ENCODE measurements at places on chromosomes 2 and 18.

DNA sequence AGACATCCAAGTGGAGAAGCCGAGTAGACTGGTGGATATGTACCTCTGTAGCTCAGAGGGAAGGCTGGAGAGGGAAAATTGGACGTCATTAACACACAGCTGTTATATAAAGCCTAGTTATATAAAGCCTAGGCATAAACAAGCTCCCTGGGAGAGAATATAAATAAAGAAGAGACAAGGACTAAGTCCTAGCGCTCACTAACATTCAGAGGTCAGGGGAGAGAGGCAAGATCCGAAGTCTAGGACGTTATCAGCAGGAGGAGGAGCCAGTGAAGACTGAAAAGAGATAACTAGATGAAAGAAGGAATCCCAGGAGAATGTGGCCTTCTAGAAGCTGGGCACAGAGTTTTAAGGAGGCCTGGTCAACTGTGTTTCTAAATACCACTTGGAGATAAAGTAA is 55.3 kb downstream of the NOL10 start:
- DNase-seq = no peak

DNA sequence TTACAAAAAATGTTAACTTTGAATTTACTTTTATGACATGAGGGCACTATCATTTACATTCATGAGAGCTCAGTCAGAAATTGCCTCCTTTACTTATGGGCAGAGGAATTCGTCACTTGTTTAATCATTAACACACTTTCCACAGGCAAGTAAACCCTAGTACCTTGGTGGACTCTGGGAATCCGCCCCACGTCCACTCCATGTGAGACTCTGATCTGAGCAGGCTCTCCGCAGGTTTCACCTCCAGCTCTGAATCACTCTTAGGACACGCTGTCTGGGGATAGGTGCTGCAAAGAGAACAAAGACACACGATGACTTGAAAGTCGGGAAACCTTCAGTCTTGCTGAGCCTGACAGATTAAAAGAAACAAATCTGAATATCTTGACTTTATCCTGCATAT is 73.6 kb downstream of the LPIN2 start:
- no peak for DNase-seq

DNA sequence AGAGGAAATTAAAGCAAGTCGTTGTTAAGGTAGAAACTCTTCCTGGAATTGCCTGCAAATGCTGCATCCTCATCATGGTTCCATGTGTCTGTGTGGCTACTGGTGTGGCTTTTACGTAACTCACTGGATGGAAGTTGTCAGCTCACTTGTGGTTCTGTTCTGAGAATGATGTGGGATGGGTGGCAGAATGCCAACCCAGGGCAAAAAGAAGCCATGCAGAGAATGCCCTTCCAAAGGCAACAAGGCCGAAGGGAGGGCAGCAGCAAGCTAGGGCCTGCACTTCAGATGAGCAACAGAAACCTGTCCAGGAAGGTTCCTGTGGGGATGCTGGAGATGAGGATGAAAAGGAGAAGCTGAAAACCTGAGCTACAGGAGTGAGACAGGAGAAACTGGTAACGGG is 10.4 kb upstream of the NAPG start:
- DNase-seq = no peak

DNA sequence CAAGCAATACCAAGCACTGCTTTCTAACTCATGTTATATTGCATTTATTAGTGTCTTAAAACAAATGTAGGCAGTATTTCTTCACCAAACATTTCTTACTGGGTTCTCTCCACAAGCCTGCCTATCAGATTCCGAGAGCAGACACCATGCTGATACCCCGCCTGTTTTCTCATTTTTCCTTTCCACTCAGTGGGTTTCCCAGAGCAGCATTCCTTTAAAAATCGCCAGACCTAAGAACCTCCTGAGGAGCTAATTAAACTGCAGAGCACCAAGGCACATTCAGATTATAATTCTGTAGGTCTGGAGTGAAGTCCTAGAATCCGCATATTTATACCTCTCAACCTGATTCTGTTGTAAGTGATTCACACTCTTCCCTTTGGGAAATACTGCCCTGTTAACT is 405.6 kb downstream of the TNS1 start:
- no peak for DNase-seq

DNA sequence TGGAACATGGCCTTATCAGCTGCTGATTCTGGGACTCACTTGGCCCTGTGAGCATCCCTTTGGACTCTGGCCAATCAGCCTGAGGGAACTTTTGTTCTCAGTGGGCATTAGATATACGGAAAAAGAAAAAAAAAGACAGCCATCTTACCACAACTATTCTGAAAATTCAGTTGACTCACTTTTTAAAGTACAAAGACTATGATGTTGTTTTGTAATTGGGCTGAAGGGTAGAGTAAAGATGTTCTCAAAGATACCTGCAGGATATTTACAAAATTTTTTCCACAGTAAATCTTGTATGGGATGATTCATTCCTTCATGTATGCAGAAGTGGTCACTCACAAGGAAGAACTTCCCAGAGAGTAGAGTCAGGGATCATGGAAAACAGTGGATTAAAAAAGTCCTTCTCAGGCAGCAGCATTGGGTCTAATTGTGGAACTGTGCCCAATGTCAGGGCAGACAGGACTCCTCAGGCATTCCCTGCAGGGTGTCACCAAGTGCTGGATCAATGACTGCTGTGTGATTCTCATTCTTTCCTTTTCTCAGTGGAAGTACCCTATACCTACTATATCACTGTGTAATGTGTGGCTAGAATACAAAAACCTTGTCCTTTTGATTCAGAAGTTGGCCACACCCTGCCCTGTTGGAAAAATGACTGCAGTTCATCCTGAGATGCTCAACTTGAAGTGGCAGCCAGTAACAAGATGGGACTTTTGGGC is 35.4 kb downstream of the SULT1C4 start:
- DNase-seq = no peak

DNA sequence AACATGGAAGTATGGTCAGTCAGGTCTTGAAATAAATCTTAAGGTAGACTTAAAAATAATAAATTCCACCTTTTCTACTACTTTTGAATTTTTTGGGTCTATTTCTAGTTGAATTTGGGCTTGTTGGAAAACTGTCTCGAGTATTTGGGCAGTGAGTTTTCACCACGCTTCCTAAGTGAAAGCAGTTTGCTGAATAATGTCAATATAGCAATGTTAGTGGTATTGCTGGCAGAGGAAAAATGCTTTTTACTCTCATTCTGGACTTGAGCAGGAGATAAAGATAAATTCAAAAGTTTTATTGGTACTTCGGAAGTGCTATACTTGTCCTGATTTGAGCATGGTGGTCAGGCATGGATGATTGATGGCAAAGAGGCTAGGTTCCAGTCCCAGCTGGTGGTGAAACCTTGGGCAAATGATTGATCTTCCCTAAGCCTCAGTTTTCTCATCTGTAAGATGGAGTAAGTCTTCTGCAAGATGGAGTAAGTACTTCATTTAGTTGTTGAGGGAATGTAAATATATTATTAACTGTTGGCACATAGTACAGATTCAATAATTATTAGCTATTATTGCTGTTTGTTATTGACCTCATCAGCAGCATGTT is 503.5 kb upstream of the ZEB2 start:
- DNase-seq = no peak

DNA sequence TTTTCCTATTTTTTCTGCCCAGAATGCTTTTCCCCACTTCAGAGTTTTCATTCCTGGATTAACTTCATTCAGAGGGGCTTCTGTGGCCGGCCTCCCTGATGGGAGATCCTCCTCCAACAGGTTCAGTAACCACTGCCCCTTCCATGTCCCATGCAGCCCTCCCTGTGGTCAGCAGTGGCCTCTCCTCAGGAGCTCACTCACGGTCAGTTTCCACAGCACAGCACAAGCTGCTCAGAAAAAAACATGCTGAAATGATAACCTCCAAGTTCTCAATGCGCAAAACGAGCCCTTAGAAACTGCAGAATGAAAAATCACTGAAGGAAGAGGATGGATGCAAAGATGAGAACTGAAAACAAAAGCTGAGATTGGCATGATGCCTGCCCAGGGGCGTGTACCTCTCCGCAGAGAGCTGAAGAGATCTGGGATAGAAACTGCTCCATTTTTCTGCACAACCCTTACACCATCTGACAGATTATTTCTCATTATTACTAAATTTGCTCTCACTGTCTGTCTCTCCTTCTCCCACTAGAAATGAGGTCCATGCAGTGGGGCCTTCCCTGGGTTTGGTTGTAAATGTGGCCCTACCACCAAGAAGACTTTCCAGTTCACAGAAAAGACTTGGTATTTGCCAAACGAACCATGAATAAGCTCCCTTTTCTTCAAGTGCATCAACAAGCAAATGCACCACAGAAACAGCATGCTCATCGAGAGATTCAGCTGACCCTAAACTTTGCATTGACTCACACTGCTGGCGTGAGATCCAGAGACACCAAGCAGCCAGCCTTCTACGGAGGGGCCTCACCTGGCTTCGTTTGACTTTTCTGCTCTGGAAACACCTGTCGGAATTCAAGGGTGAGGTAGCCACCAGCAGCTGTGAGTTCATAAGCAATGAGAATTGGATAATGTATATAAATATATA is 51.5 kb downstream of the TMEM18 start:
- DNase-seq = no peak

- DNase-seq = no peak
Observed at GRCh38 chr2:232779934-232780333, 3.6 kb upstream of the KCNJ13 start.

DNA sequence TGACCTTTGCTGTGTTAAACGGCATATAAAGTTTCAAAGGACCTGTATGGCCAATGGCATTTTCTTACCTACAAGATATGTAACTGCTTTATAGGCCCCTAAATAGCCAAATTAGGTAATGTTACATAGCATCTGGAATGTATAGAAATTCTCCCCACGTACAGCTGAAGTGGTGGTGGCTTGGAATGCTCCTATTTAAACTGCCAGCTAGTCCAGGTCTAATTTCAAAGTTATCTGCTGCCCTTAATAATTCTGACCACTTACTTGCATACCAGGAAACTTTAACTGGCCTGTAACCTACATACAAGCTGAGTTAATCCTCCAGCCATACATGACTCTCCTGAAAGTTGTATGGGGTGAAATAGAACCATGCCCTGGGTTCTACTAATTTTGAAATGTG is 1.3 kb downstream of the KIAA2012 start:
- DNase-seq = no peak

DNA sequence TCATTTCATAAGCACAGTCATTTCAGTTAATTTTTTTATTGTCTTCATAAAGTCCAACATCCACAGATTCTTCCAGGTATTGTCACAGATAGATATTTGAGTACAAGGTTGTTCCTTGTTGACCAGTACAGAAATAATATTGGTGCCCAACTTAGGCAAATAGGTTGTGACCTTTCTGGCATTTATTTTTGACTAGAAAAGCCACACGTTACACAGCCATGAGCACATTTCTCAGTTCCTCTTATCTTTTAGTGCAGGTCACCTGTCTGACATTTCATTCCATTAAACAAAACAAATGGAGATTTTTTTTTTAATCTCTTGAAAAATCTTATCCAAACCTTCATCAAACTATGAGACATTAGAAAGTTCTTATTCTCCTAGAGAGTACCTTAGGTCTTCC is 428.8 kb downstream of the ZNF521 start:
- no peak for DNase-seq

- DNase-seq = no peak
Observed at GRCh38 chr2:112640800-112641675, 4.7 kb upstream of the SLC20A1 start.

GRCh38 chr2:222594679-222595078 is 61.2 kb downstream of the FARSB start:
- no peak for DNase-seq

DNA sequence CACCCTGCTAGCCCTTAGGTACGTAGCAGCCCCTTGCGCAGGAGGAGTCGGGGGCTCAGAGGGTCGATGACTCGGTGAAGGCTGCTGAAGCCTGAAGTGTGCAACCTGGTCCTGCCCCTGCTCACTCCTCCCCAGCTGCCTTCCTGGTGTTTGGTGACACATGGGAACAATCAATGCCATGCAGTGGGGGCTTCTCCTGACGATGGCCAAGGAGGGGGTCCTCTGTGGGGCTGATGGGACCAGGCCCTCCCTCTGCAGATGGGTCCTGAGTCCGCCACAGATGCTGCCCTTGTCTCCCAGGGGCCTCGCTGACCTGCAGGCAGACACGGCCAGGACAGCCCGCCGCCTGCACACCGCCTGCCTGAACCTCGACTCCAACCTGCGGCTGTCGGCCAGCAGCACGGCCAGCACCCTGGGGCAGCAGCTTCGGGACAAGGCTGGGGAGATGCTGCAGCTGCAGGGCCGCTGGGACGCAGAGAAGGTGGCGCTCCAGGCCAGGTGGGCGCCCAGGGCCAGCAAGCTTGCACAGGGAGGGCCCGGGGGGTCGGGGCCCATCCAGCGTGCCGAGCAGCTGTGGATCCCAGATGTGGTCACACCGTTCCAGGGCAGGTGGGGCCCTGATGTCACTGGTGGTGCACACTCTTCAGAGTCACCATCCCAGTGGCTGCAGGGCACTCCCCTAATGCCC is 24.6 kb downstream of the CROCC2 start:
- no peak for DNase-seq

DNA sequence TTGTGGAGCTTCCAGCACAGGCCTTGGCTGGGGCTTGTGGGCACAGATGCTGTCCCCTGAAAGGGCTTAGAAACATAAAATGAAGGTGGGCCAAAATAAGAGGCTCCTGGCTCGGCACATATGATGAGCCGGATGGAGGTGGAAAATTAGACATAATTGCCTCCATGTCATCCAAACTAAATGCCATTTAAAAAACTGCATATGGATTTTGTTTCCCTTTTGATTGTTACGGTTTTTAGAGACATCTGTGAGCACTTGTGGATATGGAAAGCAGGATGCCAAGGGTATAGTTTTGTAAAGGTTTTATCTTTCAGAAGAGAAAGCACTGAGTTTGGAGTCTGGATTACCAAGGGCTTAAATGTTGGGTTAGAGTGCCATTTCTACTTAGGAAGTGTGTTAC is 498.3 kb downstream of the RIT2 start:
- DNase-seq = no peak

GRCh38 chr2:3672861-3673678 is 15.1 kb downstream of the ALLC start:
- DNase-seq = no peak

GRCh38 chr2:45578056-45578843 is 32.8 kb downstream of the SRBD1 start:
- DNase-seq = no peak

- no peak for DNase-seq
Observed at GRCh38 chr18:30056528-30056927, 986.0 kb downstream of the DSC3 start.

DNA sequence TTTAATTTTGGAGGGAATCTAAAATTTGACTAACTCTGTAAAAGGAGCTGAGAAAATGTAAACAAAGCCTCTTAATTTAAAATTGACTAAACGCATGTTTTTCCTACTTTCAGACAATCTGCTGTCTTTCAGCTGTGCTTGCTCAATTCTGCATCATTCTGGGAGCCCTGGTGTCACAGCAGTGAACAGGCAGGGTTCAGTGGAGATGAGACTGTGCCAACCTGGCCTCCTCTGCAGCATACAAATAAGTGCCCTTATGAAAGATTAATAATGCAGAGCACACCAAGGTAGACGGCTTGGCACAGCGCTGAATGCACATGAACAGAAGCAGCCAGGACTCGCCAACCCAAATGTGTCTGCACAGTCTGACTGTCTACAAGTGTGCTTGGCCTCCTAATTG is 222.0 kb upstream of the CHAC2 start:
- DNase-seq = no peak

- no peak for DNase-seq
Observed at GRCh38 chr18:48782381-48782861, 168.3 kb downstream of the SMAD7 start.

- DNase-seq = no peak
Observed at GRCh38 chr2:61647044-61647443, 108.9 kb upstream of the XPO1 start.

GRCh38 chr18:66560094-66560493 is 43.8 kb downstream of the CDH19 start:
- DNase-seq = no peak

- DNase-seq = no peak
Observed at GRCh38 chr2:196640031-196640548, 575 bp downstream of the CCDC150 start.

- no peak for DNase-seq
Observed at GRCh38 chr2:84022810-84023431, 436.2 kb downstream of the SUCLG1 start.

Data from activated CD4-positive, alpha-beta T cell treated with anti-CD3 and anti-CD28 coated beads, Interleukin-2, amount 50 U/mL, for 48 hours (primary cell).